Mesendoderm (in vitro differentiated cells): ENCODE measurements at places on chromosomes 6 and 20.

DNA sequence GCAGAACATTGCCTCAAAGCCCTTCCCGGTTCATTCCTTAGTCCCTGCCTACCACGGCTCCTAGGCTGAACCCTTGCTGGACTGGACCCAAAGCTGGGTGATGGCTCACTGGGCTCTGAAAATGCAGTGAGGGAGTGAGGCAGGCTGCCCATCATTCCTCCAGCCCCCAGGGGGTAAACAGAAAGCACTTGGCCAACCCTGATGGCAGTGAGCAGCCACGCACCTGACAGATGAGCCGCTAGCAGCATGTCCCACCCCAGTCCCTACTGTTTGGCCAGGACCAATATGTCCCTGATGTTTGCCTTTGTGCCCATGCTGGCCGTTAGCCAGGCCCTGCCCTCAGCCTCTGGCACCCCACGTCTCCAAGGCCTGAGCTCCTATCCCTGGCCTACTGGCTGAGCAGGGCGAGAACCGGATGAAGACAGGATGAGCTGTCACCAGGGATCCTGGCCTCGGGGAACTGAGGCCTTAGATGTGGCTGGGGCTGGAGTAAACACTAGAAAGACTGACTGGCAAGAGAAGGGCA is 19.4 kb upstream of the BAK1 start:
- H3K27ac ChIP-seq = no peak overlapping the region
- no peak for DNase-seq
- no peak overlapping the region for H3K4me3 ChIP-seq

- H3K27me3 ChIP-seq = no peaks in the 10 kb centered on the region
- no peak overlapping the region for H3K27ac ChIP-seq
- no peak overlapping the region for H3K4me3 ChIP-seq
- no peaks in the 10 kb centered on the region for H3K36me3 ChIP-seq
- no peak for DNase-seq
- no peaks in the 10 kb centered on the region for H3K4me1 ChIP-seq
These were observed 474.3 kb downstream of the RFPL4B start for GRCh38 chr6:112821476-112821875.

DNA sequence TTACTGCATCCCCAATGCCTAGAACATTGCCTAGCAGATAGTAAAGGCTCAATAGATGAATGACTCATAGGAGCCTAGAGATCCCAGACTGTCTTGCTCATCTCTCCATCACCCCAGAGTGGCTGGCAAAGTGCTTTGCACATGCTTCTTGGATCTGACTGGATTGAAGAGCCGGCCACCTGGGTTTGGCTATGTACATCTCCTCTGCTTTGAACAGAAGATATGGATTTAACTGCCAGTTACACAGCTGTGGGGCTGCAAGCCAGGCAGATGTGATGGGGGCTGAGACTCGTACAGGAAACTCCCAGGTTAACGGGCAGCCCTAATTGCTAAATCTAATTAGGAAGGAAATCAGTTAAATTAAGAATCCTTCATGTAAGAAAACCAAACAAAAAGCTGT is 28.6 kb downstream of the MYLIP start:
- H3K4me1 ChIP-seq = no peaks in the 10 kb centered on the region
- H3K36me3 ChIP-seq = peaks cover 2% of the 10 kb centered on the region
- no peak overlapping the region for H3K4me3 ChIP-seq
- DNase-seq = no peak
- no peaks in the 10 kb centered on the region for H3K27me3 ChIP-seq

- no peak overlapping the region for H3K27ac ChIP-seq
- H3K4me3 ChIP-seq = no peak overlapping the region
- DNase-seq = no peak
- peaks cover 3% of the 10 kb centered on the region for H3K4me1 ChIP-seq
These were observed 306.0 kb upstream of the HS3ST5 start for GRCh38 chr6:114648847-114649246.

- no peak overlapping the region for H3K27ac ChIP-seq
- peaks cover 4% of the 10 kb centered on the region for H3K4me1 ChIP-seq
- peaks cover 8% of the 10 kb centered on the region for H3K36me3 ChIP-seq
- no peak for DNase-seq
These were observed 39.2 kb downstream of the CCN2 start for GRCh38 chr6:131911951-131912350.

DNA sequence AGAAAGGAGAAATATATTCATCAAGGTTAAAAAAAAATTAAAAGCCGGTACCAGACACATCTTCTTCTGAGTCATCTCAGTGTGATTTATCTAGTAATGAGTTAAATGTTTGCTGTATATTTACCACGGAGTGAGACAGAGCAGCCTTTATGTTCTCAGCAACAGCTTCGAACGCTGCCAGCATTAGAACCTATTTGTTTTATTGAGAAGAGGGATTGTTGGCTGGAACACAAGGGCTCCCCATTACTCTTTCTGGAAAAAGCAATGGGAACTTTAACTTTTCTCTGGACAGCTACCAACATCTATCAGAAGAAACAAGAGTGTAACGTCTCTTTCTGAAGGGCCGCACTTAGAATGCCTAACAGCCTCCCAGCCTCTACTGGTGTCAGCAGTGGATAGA is 105.3 kb upstream of the TAB2 start:
- H3K4me1 ChIP-seq = no peaks in the 10 kb centered on the region
- H3K27me3 ChIP-seq = no peaks in the 10 kb centered on the region
- no peak overlapping the region for H3K4me3 ChIP-seq

GRCh38 chr6:35674594-35674993 is 14.1 kb downstream of the FKBP5 start:
- no peaks in the 10 kb centered on the region for H3K27me3 ChIP-seq
- no peak overlapping the region for H3K27ac ChIP-seq
- no peak overlapping the region for H3K4me3 ChIP-seq
- no peaks in the 10 kb centered on the region for H3K36me3 ChIP-seq
- peak; percentile 64 for DNase-seq

- H3K27ac ChIP-seq = no peak overlapping the region
- no peaks in the 10 kb centered on the region for H3K27me3 ChIP-seq
- H3K4me1 ChIP-seq = no peaks in the 10 kb centered on the region
These were observed 23.0 kb upstream of the FKBP5 start for GRCh38 chr6:35711731-35712130.

GRCh38 chr6:160198606-160199211 is 59.9 kb downstream of the SLC22A2 start:
- no peak for DNase-seq
- H3K4me1 ChIP-seq = no peaks in the 10 kb centered on the region
- H3K27ac ChIP-seq = no peak overlapping the region

DNA sequence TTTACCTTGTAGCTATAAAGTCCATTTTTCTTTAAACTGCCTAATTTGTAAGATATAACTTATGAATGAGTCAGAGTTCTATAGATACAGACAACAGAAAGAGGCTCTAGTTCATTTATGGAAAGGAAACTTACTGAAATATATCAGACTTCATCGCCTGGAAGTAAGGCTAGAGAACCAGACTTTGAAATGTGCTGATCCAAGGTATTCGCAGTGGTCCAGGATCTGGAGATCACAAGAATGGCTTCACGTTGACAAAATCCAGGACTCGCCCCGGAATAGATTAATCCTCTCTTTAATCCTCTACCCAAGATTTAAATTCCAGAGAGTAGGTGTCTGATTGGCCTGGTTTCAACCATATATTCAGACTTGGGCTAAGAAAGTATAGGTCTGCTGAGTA is 69.1 kb upstream of the LOC128125822 start:
- no peaks in the 10 kb centered on the region for H3K36me3 ChIP-seq
- H3K4me1 ChIP-seq = no peaks in the 10 kb centered on the region
- H3K4me3 ChIP-seq = no peak overlapping the region
- DNase-seq = no peak

GRCh38 chr20:33602826-33603590 is 59.1 kb upstream of the C20orf144 start:
- H3K4me1 ChIP-seq = no peaks in the 10 kb centered on the region
- H3K27ac ChIP-seq = no peak overlapping the region
- H3K36me3 ChIP-seq = no peaks in the 10 kb centered on the region
- H3K27me3 ChIP-seq = no peaks in the 10 kb centered on the region
- DNase-seq = no peak

DNA sequence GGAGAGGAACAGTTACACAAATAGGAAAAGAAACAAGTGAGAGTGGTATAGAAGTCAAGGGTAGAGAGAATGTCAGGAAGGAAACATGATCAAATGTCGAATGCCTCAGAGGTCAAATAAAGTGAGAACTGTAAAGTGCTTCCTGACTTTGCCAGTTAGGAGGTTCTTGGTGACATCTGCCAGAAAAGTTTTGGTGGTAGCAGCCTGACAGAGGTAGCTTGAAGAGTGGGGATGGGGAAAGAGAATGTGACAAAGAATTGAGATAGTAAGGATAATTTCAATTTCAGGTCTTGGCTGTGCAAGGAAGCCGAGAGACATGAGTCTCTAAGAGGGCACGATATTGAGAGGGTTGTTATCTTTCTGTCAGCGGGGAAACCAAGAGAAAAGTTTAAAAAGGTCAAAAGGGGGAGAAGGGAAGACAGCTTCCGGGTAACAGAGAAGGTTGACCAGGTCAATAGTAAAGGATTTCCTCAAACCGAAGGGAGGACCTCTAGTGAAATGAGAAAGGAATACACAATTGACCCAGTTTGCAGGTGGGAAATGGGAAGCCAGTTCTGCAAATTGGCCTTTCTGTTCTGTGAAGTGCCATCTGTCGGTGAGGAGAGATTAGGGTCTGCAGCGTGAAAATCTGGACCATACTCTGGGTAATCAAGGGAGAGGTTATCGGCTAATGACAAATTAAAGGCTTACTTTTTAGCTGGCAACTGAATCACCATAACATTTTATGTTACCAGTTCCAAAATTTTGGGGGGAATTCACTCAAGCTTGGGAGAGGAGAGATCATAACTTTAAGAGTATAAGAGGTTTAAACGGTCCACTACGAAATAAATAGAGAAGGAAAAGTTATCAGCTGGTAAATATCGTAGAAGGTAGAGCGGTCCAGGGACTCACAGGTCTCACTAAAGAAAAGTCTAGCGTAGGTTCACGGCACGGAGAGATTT is 973 bp upstream of the BRD2 start:
- DNase-seq = peak; percentile 94
- peak overlapping the region; percentile 86 for H3K4me3 ChIP-seq
- no peaks in the 10 kb centered on the region for H3K27me3 ChIP-seq
- peaks cover 8% of the 10 kb centered on the region for H3K4me1 ChIP-seq
- H3K36me3 ChIP-seq = no peaks in the 10 kb centered on the region
- H3K27ac ChIP-seq = peak overlapping the region; percentile 84

- no peak for DNase-seq
- no peak overlapping the region for H3K27ac ChIP-seq
- H3K4me3 ChIP-seq = no peak overlapping the region
- peaks cover 1% of the 10 kb centered on the region for H3K36me3 ChIP-seq
- no peaks in the 10 kb centered on the region for H3K27me3 ChIP-seq
These were observed 14.5 kb downstream of the PREP start for GRCh38 chr6:105388392-105388791.

DNA sequence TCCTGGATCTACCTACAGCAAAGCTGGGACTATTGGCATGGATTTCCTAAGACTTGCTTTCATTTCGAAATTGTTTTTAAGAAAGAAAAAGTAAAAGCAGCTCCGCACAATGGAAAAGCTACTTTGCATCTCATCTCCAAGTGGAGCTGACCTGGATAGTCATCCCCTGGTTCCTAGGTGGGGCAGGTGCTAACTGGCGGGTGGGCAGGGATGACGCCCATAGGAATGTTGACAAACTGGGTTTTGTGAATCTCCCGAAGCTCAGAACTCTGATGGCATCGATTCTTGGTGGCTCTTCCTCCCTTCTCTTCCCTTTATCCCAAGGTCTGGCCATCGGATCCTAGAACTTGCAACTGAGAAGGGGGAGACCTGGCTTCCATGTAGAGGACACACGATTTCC is 12.4 kb upstream of the EZR start:
- H3K36me3 ChIP-seq = no peaks in the 10 kb centered on the region
- no peak overlapping the region for H3K27ac ChIP-seq
- no peaks in the 10 kb centered on the region for H3K27me3 ChIP-seq
- H3K4me3 ChIP-seq = no peak overlapping the region
- no peak for DNase-seq
